Testis (tissue), 5 donors: ENCODE measurements at places on chromosomes 1 and 21. TPM values are rescaled to one million over a fixed set of nuclear protein-coding genes. Genes with fewer than 3 reads are reported as not detected.
A peak's percentile ranks its signal among the peaks of the same experiment; 100 is the strongest.

DNA sequence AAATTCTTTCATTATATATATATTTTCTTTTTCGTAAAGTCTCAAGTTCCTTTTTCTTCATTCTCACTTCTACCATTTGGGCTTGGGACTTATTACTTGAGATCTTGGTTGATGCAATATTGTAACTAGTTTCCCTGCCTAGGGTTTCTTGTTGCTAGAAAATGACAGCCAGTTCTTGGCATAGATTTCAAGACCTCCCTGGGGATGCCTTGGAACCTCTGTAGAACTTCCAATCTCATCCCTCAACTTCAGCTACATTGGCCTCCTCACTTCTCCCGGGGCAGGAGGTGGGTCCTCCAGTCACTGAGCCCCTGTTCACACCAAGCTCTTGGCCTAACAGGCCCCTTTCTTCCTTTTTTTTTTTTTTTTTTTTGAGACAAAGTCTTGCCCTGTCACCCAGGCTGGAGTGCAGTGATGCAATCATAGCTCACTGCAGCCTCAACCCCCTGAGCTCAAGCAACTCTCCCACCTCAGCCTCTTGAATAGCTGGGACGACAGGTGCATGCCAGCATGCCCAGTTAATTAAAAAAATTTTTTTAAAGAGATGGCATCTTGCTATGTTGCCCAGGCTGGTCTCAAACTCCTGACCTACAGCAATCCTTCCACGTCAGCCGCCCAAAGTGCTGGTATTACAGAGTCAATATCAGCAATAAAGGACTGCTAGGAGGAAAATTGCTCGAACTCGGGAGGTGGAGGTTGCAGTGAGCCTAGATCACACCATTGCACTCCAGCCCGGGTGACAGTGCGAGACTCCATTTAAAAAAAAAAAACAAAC lies 33.1 kb downstream of the MAP3K7CL start:
- DNase-seq, result no peak

GRCh38 chr21:14583629-14584255 lies 37.6 kb upstream of the SAMSN1 start:
- DNase-seq, result no peak

DNA sequence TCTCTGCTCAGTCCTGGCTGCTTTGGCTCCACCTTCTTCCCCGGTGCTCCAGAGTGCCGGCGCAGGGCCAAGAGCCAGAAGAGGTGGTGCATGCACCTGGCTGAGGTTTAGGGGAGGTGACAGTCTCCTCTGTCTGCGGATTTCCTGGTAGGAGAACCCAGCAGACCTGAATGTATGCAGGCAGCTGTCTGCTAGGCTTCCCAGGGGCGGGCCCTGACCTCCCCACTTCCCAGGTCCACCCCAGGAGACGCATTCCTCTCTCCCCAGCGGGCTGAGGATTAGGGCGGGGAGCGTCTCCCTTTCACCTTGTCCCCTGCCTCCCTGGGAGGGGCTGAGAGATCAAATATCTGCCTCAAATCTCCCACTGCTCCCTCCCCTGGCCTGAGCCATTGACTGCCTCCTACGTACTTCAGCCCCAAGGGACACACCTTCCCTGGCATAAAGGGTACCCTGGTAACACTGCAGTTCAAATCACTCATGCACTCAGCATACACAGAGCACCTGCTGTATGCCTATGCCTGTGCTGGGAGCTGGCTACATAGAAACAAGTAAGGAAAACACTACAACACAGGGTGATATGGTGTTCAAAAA lies 27.5 kb downstream of the DMBX1 start:
- DNase-seq, result no peak

GRCh38 chr1:66503841-66504470 lies 30.0 kb upstream of the SGIP1 start:
- peak; percentile 74 for DNase-seq

DNA sequence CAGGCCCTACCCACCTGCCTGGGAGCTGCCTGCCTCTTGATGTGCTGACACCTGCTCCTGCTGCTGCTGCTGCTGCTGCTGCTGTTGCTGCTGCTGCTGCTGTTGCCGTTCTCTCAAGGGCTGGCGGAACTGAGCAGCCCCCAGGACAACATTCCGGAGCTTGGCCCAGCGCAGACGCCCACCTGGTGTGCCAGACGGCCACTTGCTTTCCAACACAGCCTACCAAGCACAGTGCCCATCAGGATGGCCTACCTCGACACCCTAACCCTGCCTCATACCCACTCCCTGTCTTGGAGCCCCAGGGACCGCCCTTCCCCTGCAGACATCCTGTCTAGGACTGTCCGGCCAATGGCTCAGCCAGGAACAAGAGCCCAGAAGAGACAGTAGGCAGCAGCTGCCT lies 11.8 kb downstream of the DENND4B start:
- no peak for DNase-seq

DNA sequence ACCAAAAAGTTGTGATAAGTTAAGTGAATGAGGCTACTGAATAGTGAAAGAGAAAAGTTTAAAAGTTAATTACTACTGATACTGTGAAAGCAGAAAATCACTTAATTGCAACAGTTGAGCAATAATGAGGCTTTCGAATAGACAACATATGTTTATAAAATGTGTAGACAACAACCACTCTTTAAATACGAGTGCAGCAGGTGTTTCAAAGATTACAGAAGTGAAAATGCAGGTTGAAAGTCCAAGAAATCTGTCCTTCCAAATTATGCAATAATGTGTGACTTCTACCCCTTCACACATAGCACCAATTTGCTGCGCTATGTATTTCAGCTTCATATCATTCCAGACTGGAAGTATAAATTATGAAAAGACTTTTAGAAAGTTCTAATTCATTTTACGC lies 213.0 kb downstream of the COL24A1 start:
- DNase-seq, result no peak

DNA sequence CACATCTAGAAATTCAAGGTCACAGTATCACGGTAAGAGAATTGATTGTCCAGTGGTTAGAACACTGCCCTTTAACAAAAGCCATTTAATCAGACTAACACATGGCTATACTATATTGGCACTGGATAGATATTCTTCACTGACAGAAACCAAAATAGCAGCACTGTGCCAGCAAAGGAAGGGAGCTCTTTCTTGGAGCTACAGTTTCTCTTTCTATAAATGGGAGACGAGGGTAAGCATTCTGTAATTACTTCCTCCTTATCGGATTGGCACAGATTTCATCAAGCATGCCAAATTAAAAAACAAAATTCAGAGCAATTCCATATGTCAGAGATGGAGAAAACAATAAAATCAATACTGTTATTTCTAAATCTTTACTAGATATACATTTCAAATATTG lies 115.7 kb upstream of the CACYBP start:
- DNase-seq, result no peak

DNA sequence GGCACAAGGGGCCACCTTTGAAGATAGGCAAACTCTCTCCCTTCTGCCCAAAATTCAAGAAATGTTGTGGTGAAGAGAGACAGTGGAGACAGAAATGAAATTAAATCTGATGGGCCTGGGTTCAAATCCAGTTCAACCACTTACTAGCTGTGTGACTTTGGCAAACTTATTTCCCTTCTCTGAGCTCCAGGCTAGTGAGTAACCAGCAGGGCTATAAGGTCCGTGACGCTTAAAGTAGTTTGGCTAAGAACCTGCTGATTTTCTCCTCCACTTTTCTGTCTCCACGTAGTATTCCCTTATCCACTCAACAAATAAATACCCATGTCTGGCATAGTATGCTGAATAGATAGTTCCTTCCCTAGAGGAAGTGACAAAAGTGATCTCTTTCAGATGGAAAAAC lies 1.9 kb downstream of the SLC2A1 start:
- DNase-seq, result no peak

DNA sequence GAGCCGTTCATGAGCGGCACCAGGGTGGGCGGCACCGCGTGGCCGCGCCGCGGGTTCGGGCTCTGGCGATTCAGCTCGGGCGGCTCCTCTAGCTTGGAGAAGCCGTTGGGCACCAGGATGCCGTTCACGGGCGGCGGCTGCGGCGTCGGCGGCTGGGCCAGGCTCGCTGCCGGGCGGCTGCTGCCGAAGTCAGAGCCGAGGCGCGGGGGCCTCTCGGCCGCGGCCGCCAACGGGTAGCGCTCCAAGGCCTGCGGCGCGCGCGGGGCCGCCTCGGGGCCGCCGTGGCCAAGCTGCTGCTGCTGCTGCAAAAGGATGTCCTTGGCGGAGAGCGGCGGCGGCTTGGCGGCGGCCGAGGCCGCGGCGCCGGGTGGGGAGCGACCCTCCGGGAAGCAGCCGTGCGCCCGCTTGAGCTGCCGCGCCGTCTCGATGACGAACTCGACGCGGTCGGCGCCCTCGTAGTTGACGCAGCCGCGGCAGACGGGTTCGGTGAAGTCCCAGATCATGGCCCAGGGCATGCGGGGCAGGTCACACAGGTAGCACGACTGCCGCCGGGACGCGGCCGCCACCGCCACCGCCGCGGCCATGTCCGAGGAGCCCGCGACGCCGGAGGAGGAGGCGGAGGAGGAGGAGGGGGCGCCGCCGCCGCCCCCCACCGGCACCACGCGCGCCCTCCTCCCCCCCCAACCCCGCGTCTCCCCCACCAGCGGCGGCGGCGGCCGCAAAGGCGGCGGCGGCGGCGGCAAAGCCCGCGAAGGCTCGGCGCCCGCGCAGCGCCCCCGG lies 877 bp downstream of the IRF2BP2 start:
- DNase-seq, result no peak

GRCh38 chr1:230684146-230684545 lies 29.8 kb downstream of the AGT start:
- DNase-seq, result no peak

GRCh38 chr1:71001624-71002023 lies 46.0 kb downstream of the PTGER3 start:
- DNase-seq, result no peak

GRCh38 chr1:55474168-55474786 lies 259.1 kb upstream of the USP24 start:
- no peak for DNase-seq

- DNase-seq, result no peak
Observed at GRCh38 chr21:42021371-42022090, 11.4 kb upstream of the ZBTB21 start.

DNA sequence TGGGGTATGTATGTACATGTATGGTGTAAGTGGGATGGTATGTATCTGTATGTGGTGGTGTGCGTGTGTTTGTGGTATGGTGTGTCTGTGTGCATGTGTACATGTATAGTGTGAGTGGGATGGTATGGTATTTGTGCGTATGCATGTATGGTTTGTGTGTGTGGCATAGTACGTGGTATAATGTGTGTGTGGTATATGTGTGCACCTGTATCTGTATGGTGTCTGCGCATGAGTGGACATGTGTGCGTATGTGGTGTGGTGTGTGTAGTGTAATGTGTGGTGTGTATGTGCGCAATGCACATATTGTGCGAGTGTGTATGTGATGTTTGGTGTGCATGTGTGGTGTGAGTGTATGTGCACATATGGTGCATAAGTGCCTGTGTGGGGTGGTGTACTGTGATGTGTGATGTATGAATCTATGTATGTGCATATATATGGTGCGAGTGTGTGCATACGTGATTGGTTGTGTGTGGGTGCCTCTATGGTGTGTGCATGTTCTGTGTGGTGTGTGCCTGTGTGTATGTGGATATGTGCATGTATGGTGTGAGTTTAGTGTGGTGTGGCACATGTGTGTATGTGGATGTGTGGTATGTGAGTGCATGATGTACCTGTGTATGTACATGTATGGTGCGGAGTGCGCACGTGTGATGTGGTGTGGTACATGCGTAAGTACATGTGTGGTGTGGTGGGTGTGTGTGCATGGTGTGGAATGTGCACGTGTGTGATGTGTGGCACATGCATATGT lies 38.8 kb downstream of the WDR4 start:
- DNase-seq, result no peak

DNA sequence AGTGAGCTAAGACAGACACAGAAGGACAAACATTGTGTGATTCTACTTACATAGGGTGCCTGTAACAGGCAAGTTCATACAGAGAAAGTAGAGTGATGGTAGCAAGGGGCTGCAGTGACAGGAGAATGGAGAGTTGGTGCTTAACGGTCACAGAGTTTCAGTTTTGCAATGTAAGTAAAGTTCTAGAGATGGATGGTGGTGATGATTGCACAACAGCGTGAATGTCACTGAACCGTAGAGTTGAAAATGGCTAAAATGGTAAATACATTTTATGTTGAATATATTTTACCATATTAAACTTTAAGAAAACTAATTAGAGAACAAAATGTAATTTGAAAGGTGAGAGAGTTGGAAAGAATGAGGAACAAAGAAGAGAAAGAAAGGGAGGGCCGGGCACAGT lies 8.7 kb downstream of the CFAP107 start:
- no peak for DNase-seq

- DNase-seq, result peak; percentile 4
Observed at GRCh38 chr1:201213926-201214325, 23.3 kb downstream of the IGFN1 start.

DNA sequence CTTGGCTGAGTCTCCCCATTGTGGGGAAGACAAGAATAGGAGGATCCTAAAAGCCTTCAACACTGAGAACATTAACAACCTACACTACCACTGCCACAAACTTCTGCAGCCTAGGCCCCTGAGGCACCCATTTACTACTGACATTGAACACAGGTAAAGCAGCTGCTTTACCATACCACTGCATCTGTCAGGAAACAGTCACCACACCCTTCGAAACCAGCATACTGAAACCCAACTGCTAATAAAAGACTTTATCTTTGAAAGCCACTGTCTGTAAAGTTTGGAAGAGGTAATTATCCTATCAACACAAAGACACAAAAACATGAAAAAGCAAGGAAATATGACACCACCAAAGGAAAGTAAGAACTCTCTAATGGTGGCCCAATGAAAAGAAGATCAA lies 7.4 kb downstream of the IFNAR1 start:
- no peak for DNase-seq

DNA sequence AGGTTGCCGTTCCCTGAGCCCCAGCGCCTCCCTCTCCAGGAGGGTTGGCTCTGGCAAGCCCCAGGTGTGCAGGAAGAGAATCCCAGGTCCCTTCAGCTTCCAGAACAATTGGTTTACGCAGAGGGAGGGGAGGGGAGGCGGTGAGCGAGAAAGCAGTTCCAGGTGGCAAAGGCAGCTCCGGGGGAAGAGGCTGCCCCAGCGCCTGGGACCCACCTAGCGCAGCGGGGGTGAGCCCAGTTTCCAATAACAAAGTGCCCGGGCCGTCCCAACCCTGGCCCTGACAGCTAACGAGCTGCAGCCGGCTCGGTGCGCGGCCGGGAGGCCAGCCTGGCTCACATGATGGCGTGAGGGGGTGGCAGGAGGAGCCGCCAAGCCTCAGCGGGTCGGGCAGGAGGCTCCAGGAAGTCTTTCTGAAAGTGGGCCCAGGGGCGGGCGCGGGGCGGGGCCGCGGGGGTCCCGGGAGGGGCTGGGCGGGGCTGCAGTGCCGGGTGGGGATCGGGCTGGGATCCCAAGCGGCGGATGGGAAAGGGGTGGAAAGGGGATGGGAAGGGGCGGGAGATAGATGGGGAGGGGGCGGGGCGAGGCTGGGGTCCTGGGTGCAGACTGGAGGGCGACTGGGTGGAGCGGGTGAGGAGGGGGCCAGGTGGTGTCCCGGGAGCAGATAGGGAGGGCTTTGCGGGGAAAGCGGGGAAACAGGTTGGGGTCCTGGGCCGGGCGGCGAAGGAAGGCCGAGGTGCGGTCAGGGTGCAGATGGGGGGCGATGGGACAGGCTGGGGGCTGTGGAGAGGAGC lies 22.8 kb downstream of the DHRS3 start:
- no peak for DNase-seq

Gene TENT5C
- total RNA-seq, result 38.4 TPM

Gene KRTAP19-1
- not detected for total RNA-seq

Gene SELL
- 3.2 TPM for total RNA-seq

Gene EXO1
- total RNA-seq, result 8.4 TPM

Gene DAB1
- total RNA-seq, result 1.2 TPM

Gene NDUFS2
- 117 TPM for total RNA-seq

Gene ERG
- total RNA-seq, result 5.0 TPM
